ENCODE measurements at places on chromosomes 6 and 20.

DNA sequence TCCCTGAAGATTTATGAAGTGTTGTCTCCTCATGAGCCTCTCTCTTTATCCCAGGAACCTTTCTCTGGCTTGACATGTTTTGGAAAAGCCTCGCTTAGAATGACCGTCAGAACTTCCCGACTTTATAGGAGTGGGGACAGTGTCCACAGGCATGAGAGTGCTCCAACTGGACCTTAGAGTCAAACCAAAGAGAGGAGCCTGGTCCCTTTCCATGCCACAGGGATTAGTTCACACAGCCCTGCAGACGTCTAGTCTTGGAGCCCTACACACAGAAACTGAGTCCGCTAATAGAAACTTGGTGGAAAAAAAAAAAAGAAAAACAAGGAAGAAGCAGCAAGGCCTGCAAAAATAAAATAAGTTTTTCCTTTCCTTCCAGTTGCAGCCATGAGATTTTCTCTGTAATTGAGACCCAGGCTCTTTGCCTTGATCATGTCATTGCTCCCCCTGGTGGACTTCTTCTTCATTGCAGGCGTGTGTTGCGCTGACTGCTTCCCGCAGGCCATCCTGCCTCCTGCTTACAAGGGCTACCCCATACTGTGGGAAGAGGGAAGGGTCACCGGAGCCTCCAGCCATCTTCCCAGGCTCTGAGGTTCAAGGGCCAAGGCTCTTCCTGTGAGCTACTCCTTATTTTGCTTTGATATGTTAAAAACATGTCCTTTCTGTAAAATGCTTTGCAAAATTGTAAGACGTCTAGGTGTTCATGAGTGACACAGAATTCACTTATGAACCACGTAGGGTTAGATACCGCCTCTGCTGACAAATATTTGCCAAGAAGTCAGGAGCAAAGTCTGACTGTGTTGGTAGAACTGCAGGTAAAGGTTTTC lies 201.0 kb downstream of the UST start:
- peak; percentile 71 for DNase-seq

- no peak for DNase-seq
These were observed 46.4 kb upstream of the FERMT1 start for GRCh38 chr20:6169251-6169650.

DNA sequence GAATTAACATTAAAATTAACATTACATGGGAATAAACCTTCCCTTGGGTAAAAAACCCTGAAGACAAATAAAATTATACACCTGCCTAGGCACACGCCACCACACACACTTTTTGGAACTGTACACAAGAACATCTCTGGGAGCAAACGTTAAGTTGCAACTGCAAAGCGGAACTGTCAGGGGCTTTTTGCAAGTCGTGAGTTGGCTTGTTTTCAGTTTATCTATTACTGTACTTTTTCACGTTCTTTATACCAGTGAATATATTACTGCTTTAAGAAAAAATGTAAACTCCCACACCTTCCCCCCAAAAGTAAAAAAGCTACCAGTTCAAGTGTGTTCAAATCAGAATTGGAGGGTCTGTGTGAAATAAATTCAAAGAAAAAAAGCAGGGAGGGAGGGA lies 65.5 kb upstream of the NFATC2 start:
- DNase-seq: no peak

DNA sequence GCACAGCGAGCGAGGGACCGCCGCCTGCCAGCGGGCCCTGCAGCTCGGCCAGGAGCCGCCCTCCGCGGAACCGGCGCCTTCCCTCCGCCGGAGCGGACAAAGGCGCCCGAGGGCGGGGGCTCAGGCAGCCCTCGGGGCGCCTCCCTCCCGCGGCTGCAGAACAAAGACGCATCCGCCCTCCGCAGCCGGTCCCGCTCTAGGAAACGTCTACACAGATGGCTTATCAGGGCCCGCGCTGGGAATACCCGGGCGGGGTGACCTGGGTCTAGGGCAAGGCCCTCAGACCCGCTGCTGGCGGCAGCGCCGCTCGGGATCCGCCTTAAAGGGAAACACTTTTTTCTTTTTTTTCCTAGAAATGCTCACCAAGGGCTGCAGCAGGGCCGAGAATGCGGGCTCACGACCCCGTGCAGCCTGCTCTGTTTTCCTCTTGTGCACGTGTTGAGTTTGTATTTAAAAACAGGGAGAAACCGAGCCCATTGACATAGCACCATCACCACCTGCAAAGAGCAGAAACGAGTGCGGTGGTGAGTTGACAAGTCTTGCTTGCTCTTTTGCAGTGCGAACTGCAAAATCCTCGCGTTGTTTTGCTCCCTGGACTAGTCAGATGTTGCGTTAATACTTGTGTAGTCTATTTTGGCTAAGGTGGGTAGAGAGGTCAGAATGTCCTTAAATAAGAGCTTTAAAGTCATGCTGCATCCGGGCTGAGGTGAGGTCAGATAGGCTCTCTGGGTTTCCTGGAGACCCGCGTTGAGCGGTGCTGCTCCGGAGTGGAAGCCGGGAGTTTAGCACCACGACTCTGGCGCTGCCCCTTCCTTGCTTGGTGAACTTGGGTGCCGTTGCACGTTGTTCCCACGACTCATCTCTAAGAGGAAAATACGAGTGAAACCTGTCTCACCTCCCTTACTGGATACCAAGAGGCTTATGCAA lies 1.1 kb upstream of the RPS6KA2 start:
- DNase-seq: peak; percentile 4

DNA sequence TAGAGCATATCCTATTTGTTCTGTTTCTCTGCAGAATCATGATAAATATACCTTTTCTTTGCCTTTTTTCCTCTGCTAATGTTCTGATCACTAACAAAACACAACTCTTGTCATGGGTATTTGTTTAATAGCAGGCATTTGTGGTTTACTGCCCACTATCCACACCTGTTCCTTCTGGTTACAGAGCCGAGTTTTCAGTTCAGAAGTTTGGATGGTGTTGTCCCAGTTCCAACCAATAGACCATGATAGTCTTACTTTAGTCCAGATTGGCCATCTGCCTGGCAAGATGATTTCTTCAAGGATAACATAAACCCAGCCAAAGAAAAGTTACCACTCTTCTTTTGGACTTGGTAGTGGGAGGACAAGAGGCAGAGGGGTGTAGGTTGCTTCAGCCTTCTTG lies 211.2 kb downstream of the TFAP2A start:
- no peak for DNase-seq

GRCh38 chr20:43938932-43939761 lies 24.5 kb downstream of the TOX2 start:
- DNase-seq: no peak

GRCh38 chr6:134097114-134097707 lies 44.8 kb upstream of the SLC2A12 start:
- DNase-seq: peak; percentile 24

GRCh38 chr6:127303917-127304316 lies 37.3 kb downstream of the RNF146 start:
- no peak for DNase-seq

GRCh38 chr6:125732398-125732797 lies 17.0 kb upstream of the HEY2 start:
- DNase-seq: no peak

GRCh38 chr6:71414486-71414885 lies 125.9 kb downstream of the OGFRL1 start:
- DNase-seq: no peak

- no peak for DNase-seq
These were observed 23.6 kb downstream of the FOXA2 start for GRCh38 chr20:22560817-22561216.

DNA sequence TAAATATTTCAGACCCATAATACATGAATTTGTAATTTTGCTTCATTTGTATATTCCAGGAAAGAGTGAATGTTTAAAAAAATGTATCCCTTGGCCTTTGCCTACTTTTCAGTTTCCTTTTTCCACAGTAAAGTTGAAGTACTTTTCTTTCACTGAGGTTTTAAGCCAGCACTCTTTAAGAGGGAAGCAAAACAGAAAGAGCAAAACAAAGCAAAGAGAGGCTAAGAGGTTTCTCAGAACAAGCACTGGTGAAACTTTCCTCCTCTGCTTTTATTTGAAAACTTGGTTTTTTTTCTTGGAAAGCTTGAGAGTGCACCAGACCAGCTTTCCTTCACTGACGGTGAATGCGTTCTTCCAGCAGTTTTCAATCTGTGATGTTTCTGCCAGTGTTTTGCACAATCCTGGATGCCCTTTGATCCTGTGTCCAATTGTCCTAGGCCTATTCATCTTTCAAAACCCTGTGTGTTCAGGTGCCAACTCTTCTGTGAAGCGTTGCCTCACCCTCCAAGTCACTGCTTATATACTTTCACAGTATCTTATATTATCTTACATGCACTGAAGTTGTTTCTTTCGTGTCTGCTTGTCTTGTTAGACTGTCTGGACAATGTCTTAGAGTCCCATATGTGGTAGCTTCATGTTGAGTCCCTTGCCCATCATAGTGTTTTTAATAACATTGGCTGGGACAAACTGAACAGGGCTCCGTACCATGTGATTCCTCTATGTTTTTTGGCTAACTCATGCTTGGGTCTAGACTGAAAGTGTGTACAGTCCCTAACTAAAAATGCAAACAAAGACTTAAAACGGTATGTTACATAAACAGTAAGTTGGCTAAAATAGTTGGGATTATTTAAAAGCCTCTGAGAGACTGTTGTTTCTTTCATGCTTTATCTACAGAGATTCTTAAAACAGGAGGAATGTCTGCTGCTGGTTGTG lies 1.9 kb downstream of the RNF217 start:
- no peak for DNase-seq

DNA sequence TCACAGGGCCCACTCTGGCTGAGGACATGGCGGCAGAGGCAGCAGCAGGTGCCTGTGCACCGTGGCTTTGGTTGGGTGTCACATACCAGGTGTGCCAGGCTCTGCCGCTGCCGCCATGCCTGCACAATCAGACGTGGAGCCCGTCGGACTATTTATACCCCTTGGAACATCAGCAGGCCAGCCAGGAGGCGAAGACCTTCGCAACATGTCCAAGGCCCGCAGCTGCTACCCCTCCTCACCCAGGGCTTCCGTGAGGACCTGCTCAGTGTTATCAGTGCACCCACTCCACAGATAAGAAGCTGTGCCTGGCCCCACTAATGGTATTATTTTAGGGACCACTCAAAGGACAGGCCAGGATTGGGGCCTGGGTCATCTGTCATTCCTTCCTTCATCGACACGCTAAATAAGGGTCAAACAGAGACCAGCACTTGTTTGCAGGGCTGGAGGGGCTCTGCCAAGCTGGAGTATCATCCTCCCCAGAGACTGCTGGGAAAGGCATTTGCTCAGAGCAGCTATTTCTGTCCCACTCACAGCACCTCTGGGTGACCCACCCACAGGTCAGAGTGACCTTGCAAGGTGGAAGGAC lies 109.2 kb downstream of the BMP7 start:
- no peak for DNase-seq

DNA sequence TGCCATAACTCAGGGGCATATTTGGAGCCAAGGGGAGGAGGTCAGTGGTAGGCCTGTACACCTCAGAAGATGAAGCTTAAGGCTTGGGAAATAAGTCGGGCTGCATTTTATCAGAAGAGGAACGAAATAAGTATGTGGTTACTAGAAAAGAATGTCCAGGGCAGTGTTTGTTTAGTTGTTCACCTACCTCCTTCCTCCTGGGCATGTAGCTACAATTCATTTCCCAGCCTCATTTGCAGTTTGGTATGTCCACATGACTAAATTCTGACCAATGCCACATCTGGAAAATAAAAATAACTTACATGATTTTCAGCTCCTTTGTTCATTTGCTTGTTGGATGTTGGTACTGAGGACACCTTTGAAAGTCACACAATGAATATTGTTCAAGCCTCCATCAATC lies 294.5 kb upstream of the RGS17 start:
- DNase-seq: no peak

- no peak for DNase-seq
These were observed 101.8 kb downstream of the TRERF1 start for GRCh38 chr6:42349753-42350511.

DNA sequence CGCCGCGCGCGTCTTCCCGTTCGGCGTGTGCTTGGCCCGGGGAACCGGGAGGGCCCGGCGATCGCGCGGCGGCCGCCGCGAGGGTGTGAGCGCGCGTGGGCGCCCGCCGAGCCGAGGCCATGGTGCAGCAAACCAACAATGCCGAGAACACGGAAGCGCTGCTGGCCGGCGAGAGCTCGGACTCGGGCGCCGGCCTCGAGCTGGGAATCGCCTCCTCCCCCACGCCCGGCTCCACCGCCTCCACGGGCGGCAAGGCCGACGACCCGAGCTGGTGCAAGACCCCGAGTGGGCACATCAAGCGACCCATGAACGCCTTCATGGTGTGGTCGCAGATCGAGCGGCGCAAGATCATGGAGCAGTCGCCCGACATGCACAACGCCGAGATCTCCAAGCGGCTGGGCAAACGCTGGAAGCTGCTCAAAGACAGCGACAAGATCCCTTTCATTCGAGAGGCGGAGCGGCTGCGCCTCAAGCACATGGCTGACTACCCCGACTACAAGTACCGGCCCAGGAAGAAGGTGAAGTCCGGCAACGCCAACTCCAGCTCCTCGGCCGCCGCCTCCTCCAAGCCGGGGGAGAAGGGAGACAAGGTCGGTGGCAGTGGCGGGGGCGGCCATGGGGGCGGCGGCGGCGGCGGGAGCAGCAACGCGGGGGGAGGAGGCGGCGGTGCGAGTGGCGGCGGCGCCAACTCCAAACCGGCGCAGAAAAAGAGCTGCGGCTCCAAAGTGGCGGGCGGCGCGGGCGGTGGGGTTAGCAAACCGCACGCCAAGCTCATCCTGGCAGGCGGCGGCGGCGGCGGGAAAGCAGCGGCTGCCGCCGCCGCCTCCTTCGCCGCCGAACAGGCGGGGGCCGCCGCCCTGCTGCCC lies 1.1 kb downstream of the SOX4 start:
- DNase-seq: no peak

DNA sequence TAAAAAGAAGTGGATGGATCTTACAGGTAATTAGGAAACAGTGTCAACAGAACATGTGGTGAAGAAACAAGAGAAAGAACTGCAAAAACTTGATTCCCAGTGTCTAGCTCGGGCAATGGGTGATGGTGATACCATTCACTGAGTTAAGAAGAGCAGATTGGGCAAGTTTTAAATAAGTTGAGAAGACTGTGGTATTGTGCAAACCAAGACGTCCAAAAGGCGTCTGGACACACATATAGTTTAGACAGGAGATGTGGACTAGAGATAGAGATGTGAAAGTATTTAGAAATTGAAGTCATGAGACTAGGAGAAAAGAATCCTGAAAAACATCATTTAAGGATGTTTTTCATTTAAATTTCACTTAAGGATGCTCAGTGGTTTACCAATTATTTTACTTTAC lies 53.9 kb downstream of the CDK19 start:
- DNase-seq: no peak

DNA sequence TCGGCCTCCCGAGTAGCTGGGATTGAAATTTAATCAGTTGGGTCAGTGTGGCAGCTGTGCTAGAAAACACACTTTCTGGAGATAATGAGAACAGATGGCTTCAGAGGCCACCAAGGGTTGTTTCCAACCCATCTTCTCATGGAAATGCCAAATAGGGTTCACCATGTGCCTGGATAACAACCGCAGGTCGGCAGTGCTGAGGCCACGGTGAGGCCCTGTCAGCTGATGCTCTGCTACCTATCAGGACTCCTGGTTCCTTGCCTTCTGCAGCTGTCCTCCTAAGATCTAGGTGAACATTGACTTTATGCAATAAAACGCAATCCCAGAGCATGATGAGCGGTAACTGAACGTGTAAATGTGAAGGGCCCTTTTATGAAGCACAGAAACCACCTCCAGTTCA lies 139.3 kb upstream of the SNX9 start:
- no peak for DNase-seq

- no peak for DNase-seq
These were observed 51.3 kb downstream of the EFCAB8 start for GRCh38 chr20:32909896-32910571.

- DNase-seq: no peak
These were observed 24.6 kb upstream of the TNFRSF21 start for GRCh38 chr6:47334334-47334733.

All from stimulated activated CD8-positive, alpha-beta memory T cell treated with anti-CD3 and anti-CD28 coated beads, Interleukin-7, amount 100 ng/mL, for 1 hour (primary cell).